Stimulated activated CD4-positive, alpha-beta T cell treated with anti-CD3 and anti-CD28 coated beads, TNF-alpha, amount 100 ng/mL, for 1 hour (primary cell): ENCODE measurements at places on chromosomes 4 and X.

DNA sequence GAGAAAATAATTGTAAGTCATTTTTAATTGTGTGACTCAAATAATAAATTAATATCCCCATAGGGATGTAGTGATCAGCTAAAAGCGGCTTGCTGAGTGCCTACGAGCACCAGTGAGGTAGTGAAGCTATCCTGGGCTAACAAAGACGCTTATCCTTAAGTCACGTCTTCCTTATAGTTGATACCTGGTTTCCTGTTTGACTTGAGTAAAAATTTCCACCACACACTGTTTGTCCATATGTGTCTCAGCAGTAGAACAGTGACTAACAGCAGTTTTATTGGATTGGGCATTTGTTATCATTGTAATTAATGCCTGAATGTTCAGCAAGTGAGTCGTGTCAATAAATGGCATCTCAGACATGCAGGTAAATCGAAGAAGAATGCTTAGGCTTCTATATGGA is 241.1 kb downstream of the GRXCR1 start:
- no peak for DNase-seq

DNA sequence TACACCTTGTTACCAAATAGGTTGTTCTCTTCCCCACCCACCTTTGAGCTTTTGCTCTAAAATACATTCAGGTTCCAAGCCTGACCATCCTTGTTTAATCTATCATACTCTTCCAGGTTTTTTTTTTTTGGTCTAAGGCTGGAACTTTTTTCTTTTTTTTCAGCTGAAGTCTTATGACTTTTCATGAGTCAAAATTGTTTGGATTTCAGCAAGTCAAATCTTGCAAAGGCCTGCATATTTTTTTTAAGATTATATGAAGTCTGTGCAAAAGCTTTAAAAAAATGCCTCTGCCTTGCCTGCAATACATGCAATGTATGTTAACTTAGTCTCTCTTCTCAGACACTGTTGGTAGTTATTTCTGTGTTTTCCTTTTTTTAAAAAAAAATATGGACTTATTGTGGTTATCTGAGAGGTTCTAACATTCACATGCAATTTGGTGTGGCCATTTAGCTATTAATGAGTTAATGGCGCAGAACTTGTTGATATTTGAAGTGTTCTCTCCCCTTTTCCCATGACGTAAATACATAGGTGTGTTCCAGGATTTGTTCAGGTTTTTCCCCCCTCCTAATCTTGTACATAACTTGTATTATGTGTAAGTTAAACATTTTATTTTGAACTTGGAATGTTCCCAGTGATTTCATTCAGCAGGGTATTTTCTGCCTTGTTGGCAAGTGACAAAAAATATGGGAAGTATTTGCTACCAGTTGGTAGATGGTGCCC is 58.7 kb downstream of the CCKAR start:
- DNase-seq: no peak

GRCh38 chr4:84529169-84529751 is 30.2 kb upstream of the NKX6-1 start:
- DNase-seq: no peak

- DNase-seq: no peak
Measured at GRCh38 chr4:8697826-8698225, 105.3 kb downstream of the CPZ start.

DNA sequence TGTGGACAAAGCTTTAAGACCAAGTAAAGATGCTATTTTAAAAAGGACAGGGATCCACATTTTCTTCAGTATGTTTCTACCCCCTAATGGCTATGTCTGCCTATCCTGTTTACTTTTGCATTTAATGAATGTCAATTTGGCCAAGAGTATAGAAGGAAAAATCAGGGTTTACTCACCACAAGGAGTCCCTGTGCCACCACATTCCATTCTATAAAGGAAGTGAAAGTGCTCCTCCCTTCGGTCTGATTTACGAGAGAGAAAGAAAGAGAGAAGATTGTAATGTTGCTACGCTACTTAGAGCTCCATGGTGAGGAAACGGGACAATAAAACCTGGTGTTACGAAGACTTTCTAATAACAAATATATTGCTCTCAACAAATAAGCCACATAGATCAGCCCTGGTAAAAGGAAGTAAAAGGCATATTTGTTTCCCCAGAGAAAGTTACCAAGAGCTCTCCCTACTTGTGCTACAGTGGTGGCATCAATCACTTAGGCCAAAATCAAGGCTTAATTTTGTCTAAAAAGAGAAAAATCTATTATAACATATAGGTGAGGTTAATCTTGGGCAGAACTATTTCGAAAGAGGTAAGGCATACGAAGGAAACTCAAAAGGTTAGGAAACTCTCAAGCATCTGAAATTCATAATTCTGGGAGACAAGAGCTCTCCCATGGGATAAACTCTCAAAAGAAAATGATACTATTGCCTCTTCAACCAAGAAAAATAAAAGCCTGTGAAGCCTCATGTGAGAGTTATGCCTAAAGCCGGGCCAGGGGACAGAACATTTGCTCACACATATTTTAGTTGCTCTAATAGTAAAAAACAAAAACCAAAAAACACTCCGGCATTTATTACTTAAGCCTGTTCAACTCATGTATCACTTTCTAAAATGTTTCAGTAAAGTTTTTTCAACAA is 29.5 kb downstream of the TAPT1 start:
- DNase-seq: no peak

- no peak for DNase-seq
Measured at GRCh38 chrX:40144576-40144975, 46.8 kb upstream of the BCOR start.

GRCh38 chr4:155541716-155542115 is 124.9 kb upstream of the GUCY1A1 start:
- no peak for DNase-seq

GRCh38 chrX:11117745-11118144 is 6.6 kb downstream of the HCCS start:
- no peak for DNase-seq

- DNase-seq: no peak
Measured at GRCh38 chr4:47494124-47494430, 9.0 kb downstream of the ATP10D start.

DNA sequence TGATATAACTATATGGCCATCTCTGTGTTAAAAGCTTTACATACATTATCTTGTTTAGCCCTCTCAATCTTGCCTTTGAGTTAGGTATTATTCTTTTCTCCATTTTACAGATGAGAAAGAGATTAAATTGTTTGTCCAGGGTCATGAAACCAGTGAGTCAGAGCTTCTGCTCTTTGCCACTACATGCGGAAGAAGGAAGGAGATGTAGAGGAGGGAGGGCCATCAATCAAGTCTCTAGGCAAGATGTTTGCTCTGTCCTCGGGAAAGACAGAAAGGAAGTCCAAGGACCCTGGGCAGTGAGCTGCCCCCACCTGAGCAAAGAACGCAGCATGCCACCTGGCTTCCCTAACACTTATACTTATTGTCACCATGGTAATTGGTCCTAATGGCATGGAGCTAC is 133.7 kb upstream of the IL1RAPL2 start:
- DNase-seq: no peak

DNA sequence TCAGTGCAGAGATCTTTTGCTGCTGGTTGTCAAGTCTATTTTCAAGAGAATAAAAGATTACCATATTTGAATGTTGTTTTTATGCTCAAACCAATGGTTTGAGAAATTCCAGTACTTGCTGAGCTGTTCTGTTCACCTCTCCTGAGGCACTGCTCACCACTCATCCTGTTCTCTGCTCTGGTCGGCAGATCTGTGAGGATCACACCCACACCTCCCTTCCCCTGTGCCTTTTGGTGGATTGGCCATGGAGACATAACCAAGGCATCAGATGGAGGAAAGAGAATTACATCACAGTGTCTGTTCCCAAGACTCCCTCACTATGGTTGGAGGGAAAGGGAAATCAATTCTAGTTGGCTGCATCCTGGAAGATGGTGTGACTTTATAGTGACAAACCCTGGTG is 391.6 kb downstream of the ARHGAP24 start:
- DNase-seq: no peak

GRCh38 chr4:754221-755120 is 48.8 kb downstream of the PCGF3 start:
- no peak for DNase-seq

DNA sequence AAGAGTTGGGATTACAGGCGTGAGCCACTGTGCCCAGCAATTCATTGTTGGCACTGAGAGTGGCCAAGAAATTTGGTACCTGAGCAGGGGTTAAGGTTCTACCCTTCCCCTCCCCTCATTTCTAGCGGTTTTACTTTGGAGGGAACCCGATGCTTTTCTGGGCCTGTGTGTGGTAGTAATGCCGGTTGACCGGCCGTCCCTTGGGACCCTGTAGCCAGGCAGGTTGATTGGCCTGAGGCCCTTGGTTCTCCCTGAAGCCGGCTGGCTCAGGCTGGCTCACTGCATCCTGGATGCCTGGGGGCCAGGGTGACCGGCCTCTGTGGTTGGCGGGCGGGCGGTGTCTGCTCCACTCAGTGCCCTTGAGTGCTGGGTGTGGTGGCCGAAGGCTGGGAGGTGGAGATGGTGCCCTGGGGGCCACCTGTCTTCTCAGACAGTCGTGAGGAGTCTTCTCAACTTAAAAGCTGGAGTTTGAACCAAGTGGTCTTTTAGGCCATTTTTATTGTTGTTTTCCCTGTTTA is 45.6 kb downstream of the RGS12 start:
- DNase-seq: no peak

- DNase-seq: no peak
Measured at GRCh38 chr4:107906458-107907100, 24.8 kb upstream of the CYP2U1 start.

GRCh38 chr4:13990596-13991589 is 363.4 kb upstream of the BOD1L1 start:
- DNase-seq: no peak

DNA sequence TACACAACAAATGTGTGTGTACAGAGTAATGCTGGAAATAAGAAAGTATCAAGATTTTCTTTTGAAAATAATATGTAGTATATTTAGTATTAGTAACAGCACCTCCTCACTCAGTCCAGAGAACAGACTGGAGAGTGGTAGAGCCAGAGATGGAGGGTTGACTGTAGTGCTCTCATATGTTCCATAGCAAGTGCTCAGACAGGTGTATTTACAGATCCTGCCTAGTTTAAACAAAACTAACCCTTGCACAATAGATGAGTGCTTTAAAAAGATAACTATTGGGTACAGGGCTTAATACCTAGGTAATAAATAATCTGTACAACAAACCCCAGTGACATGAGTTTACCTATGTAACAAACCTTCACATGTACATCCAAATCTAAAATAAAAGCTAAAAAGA is 381.0 kb upstream of the EMCN start:
- no peak for DNase-seq

- DNase-seq: no peak
Measured at GRCh38 chr4:181569553-181569952, 673.6 kb upstream of the TENM3 start.

- DNase-seq: no peak
Measured at GRCh38 chrX:82961129-82961528, 547.0 kb upstream of the POU3F4 start.

- no peak for DNase-seq
Measured at GRCh38 chrX:152901816-152902501, 4.1 kb downstream of the ZNF185 start.

DNA sequence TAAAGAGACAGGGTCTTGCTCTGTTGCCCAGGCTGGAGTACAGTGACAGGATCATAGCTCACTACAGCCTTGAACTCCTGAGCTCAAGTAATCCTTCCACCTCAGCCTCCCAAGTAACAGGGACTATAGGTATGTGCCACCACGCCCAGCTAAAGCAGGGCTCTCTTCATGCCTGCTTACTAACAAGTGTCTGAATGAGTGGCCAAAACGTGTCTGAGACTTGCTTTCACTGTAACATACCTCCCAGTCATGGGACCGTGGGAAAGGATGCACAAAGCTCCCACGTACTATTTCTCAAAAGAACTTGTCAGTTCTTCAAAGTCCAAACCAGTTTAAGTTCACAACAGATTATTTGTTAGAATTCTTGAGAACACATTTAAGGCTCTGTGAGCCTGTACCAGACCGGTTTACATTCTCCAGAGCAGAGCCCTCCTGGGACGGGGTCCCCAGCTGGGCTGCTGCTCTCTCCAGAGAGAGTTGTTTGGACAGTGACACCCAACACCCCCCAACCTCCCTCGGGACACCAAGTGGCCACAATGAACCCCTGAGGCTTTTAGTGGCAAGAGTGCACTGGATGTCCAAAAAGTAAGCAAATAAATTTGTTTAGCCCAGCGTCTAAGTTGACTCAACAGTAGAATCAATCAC is 24.1 kb downstream of the SH3KBP1 start:
- DNase-seq: no peak

DNA sequence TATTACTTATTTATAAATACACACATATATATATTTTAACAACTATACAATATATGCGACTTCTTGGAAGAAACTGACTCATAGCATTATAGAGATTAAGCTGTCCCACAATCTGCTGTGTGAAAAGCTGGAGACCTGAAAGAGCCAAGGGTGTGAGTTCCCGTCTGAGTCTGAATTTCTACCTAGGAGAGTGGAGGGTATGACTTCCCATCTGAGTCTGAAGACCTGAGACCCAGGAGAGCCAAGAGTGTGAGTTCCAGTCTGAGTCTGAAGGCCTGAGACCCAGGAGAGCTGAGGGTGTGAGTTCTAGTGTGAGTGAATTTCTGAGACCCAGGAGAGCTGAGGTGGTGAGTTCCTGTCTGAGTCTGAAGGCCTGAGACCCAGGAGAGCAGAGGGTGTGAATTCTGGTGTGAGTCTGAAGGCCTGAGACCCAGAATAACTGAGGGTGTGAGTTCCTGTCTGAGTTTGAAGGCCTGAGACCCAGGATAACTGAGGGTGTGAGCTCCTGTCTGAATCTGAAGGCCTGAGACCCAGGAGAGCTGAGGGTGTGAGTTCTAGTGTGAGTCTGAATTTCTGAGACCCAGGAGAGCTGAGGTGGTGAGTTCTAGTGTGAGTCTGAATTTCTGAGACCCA is 8.9 kb upstream of the P2RY8 start:
- DNase-seq: no peak

DNA sequence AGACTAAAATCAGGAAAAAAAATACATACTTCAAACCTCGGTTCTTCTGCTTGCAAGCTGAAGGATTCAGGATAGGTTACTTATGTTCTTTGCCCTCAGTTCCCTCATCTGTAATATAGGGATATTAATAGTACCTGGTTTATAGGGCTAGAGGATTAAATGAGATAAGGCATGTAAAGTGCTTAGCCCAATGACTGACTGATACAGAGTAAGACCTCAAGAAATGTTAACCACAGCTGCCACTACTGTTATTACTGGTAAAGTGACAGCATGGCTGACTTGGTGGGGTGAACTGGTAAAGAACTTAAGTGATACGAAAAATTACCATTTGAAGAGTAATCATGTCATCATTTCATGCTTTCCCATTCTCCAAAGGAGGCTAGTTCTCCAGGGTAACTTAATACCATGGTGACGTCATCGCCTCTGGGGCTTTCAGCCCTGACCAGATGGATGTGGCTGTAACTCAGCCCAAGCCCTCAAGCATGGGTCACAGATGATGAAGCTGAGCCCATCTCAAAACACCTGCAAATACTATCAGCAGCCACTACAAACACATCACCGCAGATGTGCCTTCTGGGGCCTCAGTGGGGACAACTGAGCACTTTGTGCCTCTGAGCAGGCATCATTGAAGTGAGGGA is 44.5 kb upstream of the SCML1 start:
- no peak for DNase-seq

DNA sequence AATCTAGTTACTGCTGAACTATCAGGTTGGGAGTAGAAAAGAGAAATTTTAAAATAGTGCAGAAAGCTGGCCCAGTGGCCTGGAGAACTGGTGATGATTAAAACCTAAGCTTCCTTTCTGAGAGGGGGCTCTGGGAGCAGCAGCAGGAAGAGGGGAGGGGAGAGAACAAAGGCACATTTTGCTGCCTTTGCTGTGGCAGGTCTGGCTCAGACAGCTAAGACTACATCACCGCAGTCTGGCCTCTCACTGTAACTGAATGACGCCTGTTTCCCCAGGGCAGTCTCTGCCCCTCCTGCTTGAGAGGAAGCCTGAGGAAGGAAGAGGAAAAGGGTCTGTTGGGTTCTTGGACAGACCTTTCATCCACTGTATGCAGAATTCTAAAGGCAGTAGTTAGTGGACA is 148.5 kb downstream of the FRAS1 start:
- no peak for DNase-seq
